ENCODE measurements at places on chromosomes 12 and 14.

DNA sequence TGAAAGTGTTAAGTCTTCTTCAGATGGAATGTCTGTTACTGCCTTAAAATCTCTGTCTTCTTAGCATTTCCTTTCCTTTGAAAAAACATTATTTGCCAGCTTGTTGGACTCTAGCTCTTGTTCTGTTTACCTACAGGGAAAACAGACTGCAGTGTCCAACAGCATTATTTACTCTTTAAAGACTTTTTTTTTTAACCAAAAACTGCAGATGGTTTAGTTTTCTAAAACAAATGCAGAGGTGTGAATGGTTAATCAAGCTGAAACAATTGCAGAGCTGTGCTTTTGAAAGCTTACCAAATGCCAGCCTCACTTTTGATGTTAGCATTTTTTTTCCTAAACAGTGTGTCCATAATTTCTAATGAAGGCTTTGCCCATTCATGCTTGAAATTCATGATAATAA lies 323.3 kb downstream of the TMEM117 start:
- no peak for DNase-seq

DNA sequence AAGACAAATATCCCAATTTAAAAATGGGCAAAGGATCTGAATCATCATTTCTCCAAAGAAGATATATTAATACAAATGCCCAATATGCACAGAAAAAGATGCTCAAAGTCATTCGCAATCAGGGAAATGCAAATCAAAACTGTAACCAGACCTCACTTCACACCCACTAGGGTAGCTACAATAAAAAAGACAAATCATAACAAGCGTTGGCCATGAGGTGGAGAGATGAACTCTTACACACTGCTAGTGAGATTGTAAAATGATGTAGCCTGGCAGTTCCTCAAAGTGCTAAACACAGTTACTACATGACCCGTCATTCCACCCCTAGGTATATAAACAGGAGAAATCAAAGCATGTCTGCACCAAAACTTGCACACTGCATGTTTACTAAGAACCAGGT lies 30.4 kb downstream of the CDC42BPB start:
- no peak for DNase-seq

GRCh38 chr12:116456330-116457082 lies 102.7 kb upstream of the MAP1LC3B2 start:
- no peak for DNase-seq

GRCh38 chr12:6140651-6141447 lies 16.4 kb upstream of the VWF start:
- peak; percentile 13 for DNase-seq

DNA sequence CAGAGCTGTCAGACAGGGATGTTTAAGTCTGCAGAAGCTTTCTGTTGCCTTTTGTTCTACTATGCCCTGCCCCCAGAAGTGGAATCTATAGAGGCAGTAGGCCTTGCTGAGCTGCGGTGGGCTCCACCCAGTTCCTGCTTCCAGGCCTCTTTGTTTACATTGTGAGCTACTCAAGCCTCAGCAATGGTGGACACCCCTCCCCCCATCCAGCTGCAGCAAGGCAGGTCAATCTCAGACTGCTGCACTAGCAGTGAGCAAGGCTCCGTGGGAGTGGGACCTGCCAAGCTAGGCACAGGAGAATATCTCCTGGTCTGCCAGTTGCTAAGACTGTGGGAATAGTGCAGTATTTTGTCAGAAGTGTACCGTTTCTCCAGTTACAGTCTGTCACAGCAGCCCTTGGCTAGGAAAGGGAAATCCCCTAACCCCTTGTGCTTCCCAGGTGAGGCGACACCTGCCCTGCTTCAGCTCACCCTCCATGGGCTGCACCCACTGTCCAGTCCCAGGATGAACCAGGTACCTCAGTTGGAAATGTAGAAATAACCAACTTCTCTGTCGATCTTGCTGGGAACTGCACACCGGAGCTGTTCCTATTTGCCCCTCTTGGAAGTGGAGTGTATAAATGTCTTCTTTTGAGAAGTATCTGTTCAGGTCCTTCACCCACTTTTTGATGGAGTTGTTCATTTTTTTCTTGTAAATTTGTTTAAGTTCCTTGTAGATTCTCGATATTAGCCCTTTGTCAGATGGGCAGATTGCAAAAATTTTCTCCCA lies 213.5 kb upstream of the SLC38A2 start:
- no peak for DNase-seq

DNA sequence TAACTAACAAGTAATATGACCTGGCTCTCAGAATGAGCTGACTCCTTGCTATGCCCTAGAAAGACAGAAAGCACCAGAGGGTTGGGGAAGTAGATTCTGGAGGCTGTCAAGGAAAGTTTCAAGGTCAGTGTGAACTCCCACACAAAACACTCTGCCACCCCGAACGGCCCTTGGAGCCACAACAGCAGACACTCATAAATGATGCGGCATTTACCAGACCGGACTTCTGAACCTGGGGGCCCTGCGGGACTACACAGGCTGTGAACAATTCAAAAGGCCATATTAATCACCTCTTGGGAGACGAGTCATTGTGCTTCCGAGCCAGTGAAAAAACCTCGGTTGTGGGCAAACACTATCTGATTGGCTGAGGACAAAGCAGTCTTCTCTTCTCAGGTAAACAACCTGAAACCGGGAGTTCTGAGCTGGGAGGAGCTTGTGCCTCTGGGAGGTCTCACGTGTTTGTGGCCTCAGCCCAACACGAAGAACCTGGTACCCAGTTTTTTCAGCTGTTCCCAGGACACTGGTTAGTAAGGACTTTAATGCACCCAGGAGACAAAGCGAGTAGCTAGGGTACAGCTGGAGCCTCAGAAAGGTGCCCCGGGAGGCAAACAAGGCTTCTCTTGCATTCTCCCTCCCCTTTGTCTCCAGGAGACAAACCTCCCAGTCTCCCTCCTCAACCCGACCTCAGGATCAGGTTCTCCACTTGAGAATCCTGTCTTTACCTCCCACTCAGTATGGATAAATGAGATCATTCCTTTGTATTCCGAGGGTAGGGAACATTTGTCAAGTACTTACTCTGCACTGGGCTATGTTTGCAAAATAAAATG lies 35.3 kb downstream of the VWF start:
- DNase-seq = no peak

- DNase-seq = peak; percentile 82
These were observed 53.1 kb downstream of the SYNE3 start for GRCh38 chr14:95463171-95463901.

DNA sequence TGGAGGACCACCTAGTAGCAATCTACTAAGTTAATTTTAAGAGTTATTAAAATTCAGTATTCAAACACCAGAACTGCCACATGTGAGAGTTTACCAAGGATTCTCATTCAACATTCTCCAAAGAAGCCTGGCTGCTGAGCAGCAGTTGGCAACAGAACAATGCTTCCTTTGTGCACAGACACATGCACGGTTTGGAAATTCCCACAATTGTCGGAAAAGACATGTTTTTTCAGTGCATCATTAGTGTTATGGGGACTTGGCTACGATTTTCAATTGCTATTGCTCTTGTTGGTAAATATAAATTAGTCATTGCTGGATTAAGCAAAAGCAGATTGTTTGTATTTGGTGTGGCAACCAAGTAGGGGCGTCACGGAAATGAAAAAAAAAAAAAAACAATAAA lies 22.2 kb downstream of the ST8SIA1 start:
- no peak for DNase-seq

DNA sequence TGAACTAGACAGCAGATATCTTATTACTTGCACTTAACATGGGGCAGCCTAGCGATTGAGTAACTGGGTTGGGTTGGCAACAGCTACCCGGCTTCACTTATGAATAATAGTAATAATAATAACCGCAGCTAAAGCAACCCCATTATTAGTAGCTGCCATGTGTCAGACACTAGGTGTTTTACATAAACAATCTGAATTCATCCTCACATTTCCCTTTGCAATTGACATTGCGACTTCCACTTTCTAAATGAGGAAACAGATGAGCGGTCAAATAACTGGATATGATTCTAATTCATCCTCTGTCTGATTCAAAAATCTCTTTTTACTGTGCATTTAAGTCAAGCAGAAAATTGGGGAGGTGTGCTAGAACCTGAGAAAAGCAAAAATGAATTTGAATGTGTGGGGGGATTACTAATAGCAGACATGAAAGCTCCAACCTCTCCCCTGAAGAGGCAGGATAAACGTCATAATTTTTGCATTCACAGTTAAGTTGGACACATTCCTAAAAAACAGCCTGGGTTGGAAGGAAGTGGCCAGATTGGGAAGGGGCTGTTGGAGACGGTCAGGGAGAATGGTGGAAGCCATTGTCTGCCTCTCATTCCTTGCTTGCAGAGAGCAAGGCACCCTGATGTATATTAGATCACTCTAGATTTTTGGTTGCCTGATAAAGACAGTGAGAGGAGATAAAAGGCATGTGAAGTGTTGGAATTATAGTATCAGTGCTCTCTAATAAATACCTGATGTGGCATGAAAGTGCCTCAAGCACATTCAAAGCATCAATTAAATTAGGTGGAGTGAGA lies 13.1 kb downstream of the EMP1 start:
- no peak for DNase-seq

DNA sequence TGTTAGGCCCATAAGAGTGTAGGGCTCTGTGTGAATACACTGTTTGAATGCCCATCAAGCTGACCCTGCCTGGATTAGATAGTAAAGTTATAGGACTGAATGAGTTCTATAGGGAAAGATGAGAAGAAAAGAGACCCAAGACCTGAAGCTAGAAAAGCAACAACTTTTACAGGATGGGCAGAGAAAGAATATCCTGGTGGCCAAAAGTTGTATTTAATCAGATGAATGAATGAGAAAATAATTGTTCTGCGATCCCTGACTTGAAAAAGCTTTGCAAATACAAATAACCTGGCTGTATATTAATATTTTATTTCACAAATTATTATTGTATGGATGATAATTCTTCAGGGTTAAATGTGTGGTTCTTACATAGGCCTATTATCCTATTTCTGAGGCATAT lies 2.8 kb upstream of the ANO6 start:
- peak; percentile 11 for DNase-seq

GRCh38 chr12:110635055-110635454 lies 21.1 kb downstream of the TCTN1 start:
- DNase-seq = no peak

DNA sequence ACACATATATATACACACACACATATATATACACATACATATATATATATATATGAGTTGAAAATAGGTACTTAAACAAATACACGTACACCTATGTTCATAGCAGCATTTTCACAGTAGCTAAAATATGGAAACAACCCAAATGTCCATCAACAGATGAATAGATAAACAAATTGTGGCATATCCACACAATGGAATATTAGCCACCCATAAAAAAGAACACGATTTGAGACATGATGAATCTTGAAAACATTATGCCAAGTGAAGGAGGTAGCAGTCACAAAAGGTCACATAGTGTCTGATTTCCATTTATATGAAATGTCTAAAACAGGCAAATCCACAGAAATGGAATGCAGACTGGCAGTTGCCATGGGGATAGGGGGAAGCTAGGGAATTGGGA lies 276.3 kb downstream of the KSR2 start:
- no peak for DNase-seq

GRCh38 chr14:34507459-34507858 lies 32.0 kb downstream of the EAPP start:
- DNase-seq = no peak

- DNase-seq = no peak
These were observed 9.0 kb upstream of the DCD start for GRCh38 chr12:54657105-54657607.

DNA sequence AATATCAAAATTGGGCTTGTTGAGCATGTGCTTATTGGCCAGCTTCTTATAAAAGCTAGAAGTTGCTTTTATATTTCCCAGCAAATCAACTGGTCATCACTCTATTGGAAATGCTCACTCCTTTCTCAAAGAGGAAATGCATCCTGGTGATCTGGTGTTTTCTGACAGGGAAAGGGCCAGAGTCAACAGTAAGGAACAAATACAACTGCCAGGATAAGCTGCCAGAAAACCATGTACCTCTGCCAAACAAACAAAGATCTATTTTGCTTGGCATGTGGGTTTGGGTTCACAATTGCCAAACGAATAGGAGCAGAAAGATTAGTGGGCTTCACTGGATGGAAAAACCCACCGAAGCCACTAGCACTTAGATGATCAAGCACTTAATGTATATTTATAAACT lies 126.9 kb upstream of the PDZRN4 start:
- DNase-seq = no peak

- no peak for DNase-seq
These were observed 30.9 kb downstream of the CCNK start for GRCh38 chr14:99512110-99512449.

GRCh38 chr14:89139404-89140247 lies 277.4 kb downstream of the FOXN3 start:
- no peak for DNase-seq

- no peak for DNase-seq
These were observed 85.3 kb upstream of the PAWR start for GRCh38 chr12:79776111-79776510.

Data from NAMALWA (cell line).